Heart left ventricle (tissue), 16 donors: ENCODE measurements at places on chromosomes 11 and 22. TPM values are rescaled to one million over a fixed set of nuclear protein-coding genes. Genes with fewer than 3 reads are reported as not detected.

- DNase-seq: no peak
Measured at GRCh38 chr11:893008-893654, 17.5 kb downstream of the CHID1 start.

DNA sequence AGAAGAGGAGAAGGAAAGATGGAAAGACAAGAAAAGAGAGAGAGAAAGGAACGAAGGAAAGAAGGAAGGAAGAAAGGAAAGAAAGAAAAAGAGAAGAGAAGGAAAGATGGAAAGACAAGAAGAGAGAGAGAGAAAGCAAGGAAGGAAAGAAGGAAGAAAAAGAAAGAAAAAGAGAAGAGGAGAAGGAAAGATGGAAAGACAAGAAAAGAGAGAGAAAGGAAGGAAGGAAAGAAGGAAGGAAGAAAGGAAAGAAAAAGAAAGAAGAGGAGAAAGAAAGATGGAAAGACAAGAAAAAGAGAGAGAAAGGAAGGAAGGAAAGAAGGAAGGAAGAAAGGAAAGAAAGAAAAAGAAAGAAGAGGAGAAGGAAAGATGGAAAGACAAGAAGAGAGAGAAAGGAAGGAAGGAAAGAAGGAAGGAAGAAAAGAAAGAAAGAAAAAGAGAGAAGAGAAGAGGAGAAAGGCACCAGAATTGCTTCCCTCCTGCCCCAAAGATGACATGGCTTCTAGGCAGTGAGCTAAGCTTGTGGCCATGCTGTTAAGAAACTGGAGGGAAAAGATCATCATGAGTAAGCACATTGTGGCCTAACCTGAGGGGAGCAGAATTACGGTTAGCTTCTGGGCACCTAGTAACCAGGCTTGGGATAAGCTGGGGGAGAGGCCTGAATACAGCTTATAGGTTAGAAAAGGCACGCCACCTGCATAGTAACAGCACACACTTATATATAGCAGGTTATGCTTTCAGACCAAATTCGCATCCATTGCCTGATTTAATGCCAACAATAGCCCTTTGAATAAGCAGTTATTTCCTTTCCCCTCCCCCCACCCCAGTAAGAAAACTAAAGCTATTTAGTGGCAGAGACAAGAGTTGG, 2.3 kb upstream of the ST3GAL4 start:
- DNase-seq: no peak

DNA sequence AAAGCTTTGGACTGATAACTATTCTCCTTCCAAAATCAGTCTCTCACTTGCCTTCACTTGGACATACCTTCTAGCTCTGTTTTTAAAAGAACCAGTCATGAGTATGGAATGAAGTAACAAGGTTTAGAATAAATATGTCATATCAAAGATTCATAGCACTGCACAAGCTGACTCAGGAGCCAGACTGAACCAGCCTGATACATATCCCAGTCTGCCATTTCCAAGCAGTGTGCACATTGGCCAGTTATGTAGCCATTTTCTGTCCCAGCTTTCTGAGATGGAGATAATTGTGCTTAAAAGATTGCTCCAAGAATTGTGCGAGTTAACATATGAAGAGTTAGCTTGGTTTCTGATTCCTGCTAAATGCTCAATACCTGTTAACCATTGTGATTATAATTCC, 311.3 kb downstream of the C11orf87 start:
- DNase-seq: no peak

GRCh38 chr11:21988477-21988876, 204.4 kb upstream of the ANO5 start:
- DNase-seq: no peak

DNA sequence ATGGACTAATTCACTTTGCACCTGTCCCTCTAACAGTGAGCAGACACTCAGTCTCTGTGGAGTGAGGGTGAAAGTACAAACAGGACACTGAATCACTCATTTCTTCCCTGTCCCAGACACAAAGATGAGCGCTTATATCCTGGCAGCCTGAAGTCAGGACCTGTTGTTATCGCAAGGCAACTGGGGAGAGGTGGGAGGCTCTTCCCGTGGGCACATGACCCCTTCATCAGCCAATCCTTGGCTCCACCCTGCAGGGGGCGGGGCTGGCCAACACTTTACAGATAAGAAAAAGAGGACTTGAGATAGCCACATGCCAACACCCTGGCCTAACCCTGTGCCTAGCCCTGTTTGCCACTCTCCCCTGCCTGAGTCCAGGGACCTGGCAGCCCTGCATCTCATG, 29.5 kb upstream of the TESMIN start:
- DNase-seq: peak; percentile 83

DNA sequence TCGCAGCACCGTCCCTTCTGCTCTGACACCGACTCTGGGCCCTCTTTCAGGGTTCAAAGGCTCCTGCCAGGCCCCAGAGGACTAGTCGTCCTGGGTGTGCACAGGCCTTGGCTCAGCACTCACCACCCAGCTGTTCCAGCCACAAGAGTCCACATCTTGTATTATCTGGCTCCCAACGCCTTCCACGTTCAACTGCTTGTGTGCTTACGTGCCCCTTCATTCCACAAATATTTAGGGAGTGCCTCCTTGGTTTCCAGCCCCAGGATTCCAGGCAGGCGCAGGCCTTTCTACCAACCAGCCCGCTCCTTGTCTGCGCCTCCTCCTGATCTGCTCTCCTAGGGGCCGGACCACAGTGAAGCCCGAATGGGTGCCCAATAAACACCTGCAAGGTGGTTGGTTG, 70.9 kb downstream of the SCUBE1 start:
- DNase-seq: no peak

GRCh38 chr11:70466596-70466995, 68.3 kb downstream of the CTTN start:
- DNase-seq: no peak

CARD18 gene
- polyA plus RNA-seq: not detected
